Activated CD8-positive, alpha-beta memory T cell treated with anti-CD3 and anti-CD28 coated beads for 48 hours (primary cell): ENCODE measurements at places on chromosomes 6 and 20.

GRCh38 chr20:38747495-38748096 is 664 bp upstream of the ACTR5 start:
- DNase-seq, result no peak

GRCh38 chr6:11917951-11918738 is 94.0 kb upstream of the HIVEP1 start:
- DNase-seq, result no peak

GRCh38 chr6:28696167-28696566 is 170.5 kb downstream of the GPX5 start:
- no peak for DNase-seq

DNA sequence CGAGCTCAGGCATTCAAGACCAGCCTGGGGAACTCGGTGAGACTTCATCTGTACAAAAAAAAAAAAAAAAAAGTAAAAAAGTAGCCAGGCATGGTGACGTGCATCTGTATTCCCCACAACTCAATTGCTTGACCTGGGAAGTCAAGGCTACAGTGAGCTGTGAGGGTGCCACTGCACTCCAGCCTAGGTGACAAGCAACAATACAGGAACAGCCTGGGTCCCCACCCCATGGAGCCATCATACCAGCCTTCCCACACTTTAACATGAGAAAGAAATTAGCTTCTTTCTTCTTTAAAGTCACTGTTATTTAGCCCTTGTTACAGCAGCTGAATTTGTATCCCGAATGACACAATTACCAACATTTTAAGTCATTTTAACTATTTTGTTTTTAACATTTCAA is 56.1 kb downstream of the SCML4 start:
- no peak for DNase-seq

DNA sequence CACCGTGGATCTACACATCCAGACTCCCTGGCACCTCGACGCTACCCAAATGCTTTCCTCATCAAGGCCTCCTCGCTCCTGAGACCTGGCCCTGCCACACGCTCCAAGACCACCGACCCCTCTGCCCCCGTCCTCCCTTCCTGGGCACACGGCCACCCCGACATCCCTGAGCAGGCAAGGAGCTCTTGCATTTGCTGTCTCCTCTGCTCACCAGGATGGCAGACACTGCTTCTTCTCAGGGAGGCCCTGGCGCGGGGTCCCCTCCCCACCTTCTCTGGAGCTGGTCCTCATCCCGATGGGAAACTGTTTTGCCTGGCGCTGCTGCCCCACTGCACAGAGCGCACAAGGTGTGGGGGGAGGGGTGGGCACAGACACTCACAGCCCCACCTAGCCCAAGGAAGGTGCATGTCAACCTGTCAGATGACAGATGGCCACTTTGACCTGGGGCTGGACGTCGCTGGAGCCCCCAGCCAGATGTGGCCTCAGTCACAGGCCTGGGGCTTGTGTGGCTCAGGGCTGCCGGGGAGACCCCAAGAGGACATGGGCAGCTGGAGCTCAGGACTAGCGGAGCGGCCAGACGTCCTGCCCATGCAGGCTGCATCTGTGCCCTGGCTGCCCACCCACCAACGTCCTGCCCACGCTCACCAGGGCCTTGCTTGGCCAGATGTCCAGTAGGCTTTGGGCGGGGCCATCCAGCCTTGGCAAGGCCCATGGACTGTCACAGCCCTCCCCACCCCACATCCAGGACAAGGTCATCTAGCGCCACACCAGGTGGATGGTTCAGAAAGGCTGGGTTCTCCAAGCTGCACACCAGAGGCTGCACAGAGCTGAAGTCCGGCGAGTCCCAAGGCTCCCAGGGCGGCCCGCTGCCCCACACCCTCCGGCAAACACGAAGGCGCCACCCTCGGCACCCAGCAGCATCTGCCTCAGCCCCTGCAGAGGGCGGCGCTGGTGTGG is 6.2 kb upstream of the KCNQ2 start:
- DNase-seq, result no peak
